Gastrocnemius medialis (tissue), 4 donors: ENCODE measurements at places on chromosomes 2 and 18. TPM values are rescaled to one million over a fixed set of nuclear protein-coding genes. Genes with fewer than 3 reads are reported as not detected.

The PTCD3 gene
- 55.5 TPM for total RNA-seq

DNA sequence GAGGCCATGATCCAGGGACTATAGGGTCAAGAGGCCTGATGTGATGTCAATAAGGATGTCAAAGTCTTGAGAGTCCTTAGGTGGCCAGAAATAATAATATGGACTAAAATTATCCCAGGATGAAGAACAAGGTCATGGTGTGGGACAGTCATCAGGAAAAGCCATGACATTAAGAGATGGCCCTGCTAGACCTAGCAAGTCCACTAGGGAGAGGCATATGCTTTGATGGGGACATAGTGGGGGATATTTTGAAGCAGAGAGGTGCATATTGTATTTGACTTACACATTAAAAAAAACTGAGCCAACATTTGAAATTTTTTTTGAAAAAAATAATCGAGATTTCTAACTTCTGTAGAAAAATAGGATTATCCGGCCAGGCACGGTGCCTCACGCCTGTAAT is 53.3 kb upstream of the CXCR4 start:
- H3K36me3 ChIP-seq: no peaks in the 10 kb centered on the region
- H3K27ac ChIP-seq: no peak overlapping the region
- no peaks in the 10 kb centered on the region for H3K4me1 ChIP-seq
- DNase-seq: no peak

The STARD6 gene
- total RNA-seq: not detected

The TLX2 gene
- total RNA-seq: not detected

- H3K36me3 ChIP-seq: no peaks in the 10 kb centered on the region
- H3K27me3 ChIP-seq: no peaks in the 10 kb centered on the region
- no peak overlapping the region for H3K4me3 ChIP-seq
- DNase-seq: no peak
- H3K27ac ChIP-seq: no peak overlapping the region
- no peaks in the 10 kb centered on the region for H3K4me1 ChIP-seq
These were observed 63.5 kb downstream of the CAVIN2 start for GRCh38 chr2:191783416-191783815.

The IRS1 gene
- total RNA-seq: 2.2 TPM

The GALNT5 gene
- not detected for total RNA-seq

The UPP2 gene
- total RNA-seq: not detected

DNA sequence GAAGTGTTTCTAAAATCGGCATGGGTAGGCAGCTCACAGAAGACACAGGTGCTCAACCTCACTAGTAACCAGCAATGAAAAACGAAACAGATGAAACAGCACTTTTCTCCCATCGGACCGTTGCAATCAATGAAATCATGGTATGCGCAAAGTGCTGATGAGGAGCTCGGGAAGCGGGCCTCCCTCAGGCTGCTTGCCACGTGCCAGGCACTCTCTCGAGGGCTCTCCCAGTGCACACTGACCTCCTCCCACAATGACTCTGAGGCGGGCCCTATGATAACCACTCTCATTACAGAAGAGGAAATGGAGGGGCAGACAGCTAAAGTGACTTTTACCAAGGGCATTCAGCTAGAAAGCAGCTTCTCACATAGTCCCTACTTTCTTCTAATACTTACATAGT is 3.8 kb upstream of the ANKRD23 start:
- no peak for DNase-seq
- H3K27ac ChIP-seq: no peak overlapping the region
- peaks cover 9% of the 10 kb centered on the region for H3K4me1 ChIP-seq
- no peak overlapping the region for H3K4me3 ChIP-seq
- no peaks in the 10 kb centered on the region for H3K27me3 ChIP-seq

- H3K4me3 ChIP-seq: no peak overlapping the region
- no peaks in the 10 kb centered on the region for H3K27me3 ChIP-seq
These were observed 262.9 kb downstream of the BCL11A start for GRCh38 chr2:60290509-60290908.
